ENCODE measurements at places on chromosomes 11 and 22.

- no peak overlapping the region for H3K27ac ChIP-seq
- DNase-seq = no peak
- no peak overlapping the region for H3K4me3 ChIP-seq
- no peaks in the 10 kb centered on the region for H3K27me3 ChIP-seq
Observed at GRCh38 chr11:117479372-117479771, 151.7 kb downstream of the CEP164 start.

- DNase-seq = no peak
- H3K27me3 ChIP-seq = no peaks in the 10 kb centered on the region
- H3K27ac ChIP-seq = no peak overlapping the region
Observed at GRCh38 chr11:82092904-82093303, 640.8 kb downstream of the FAM181B start.

DNA sequence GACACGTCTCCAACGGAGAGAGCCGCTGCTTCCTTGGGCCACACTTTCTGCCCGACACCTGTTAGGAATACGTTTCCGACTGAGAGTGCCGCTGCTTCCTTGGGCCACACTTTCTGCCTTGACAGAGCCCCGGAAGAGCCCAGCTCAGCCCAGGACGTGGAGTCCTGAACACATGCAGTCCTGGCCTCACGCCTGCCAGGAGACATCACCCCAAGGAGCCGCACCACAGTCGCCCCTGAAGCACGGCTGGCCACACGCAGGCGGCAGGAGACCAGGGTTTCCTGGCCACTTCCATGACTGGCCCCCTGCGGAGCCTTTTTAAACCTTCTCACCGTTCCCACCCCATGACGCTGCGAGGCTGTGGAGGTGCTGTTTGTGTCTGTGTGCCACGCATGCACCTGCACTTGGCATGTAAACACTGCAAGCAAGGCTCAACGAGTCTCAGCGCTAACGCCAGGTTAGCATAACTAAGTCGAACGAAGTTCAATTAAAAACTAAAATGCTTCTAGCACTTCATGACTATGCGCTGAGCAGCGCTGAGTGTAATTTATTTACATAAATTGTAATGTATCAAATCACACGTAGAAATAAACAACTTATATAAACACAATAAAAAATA is 8.8 kb downstream of the TOLLIP start:
- peaks cover 24% of the 10 kb centered on the region for H3K36me3 ChIP-seq
- H3K4me3 ChIP-seq = no peak overlapping the region
- H3K27ac ChIP-seq = no peak overlapping the region
- H3K4me1 ChIP-seq = no peaks in the 10 kb centered on the region
- no peak for DNase-seq
- H3K27me3 ChIP-seq = no peaks in the 10 kb centered on the region

- DNase-seq = no peak
- no peak overlapping the region for H3K27ac ChIP-seq
- H3K27me3 ChIP-seq = no peaks in the 10 kb centered on the region
- H3K4me3 ChIP-seq = no peak overlapping the region
- no peaks in the 10 kb centered on the region for H3K4me1 ChIP-seq
- no peaks in the 10 kb centered on the region for H3K36me3 ChIP-seq
Observed at GRCh38 chr22:16866167-16866566, 41.0 kb upstream of the XKR3 start.

DNA sequence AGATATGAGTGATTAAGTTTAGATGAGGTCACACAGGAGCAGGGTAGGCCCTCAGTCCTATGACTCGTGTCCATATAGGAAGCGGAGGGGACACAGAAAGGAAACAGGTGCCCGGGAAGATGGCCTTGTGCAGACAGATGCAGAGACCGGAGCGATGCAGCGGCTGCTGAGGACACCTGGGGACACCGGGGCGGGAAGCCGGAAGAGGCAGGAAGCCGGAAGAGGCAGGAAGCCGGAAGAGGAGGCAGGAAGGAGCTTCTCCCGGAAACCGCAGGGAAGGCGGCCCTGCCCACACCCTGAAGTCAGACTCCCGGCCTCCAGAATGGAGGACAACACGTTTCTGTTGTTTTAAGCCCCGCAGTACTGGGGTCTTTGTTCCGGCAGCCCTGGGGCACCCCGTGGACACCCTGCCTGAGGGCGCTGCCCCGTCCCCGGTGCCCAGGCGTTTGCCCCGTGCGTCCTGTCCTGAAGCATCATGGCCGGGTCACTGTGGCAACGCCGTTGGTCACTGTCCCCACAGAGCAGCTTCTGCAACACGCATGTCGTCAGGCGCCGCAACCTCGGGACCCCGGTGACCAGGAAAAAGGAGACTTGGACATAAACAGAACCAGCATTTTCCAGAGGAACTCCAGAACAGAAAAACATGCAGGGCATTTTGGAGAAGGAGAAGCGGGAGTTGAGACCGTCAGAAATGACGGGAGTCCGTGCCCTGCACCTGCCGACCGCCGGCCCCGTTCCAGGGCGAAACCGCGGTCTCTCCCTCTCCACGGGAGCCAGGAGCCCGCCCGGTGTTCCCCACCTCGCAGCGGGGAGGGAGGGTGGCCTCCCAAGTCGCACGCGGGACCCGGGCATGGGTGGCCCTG is 103.4 kb downstream of the BRD1 start:
- H3K36me3 ChIP-seq = no peaks in the 10 kb centered on the region
- peaks cover 9% of the 10 kb centered on the region for H3K27me3 ChIP-seq
- no peak overlapping the region for H3K27ac ChIP-seq
- no peaks in the 10 kb centered on the region for H3K4me1 ChIP-seq
- no peak overlapping the region for H3K4me3 ChIP-seq

- H3K36me3 ChIP-seq = no peaks in the 10 kb centered on the region
- no peaks in the 10 kb centered on the region for H3K27me3 ChIP-seq
- no peak overlapping the region for H3K27ac ChIP-seq
- H3K4me1 ChIP-seq = no peaks in the 10 kb centered on the region
- no peak for DNase-seq
Observed at GRCh38 chr11:28366549-28367346, 258.6 kb downstream of the METTL15 start.

Measured in SK-N-SH (cell line).